Activated T-helper 2 cell treated with anti-CD3 and anti-CD28 coated beads, Interferon-gamma antibody, Interleukin-2, Interleukin-4, amounts not matched to agents 10 μg/mL and 5 μg/mL and 100 μg/mL, durations not matched to agents 14 hours and 24 hours and 36 hours (primary cell): ENCODE measurements at places on chromosomes 6 and 20.

- DNase-seq, result no peak
Observed at GRCh38 chr6:20589266-20589665, 55.0 kb downstream of the CDKAL1 start.

GRCh38 chr6:166008441-166009369 is 158.9 kb downstream of the TBXT start:
- DNase-seq, result no peak

GRCh38 chr6:121897337-121897760 is 461.9 kb downstream of the GJA1 start:
- no peak for DNase-seq

DNA sequence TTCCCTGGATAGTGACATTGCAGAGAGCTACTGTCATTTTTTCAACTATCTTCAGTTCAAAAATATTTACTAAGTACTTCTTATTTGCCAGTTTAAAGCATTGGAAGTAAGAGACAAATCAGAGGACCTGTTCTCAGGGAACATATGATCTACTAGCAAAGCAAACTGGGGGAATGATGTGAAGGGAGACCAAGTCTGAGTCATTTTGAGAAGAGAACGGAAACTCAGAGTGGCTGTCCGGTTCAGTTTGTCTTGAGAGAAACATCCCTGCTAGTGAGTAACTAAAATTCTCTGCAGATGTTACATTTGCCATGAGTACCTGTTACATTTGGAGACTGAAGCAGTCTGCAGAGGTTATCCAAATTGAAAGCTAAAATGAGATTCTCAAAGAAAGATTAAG is 118.3 kb downstream of the KCNQ5 start:
- no peak for DNase-seq

DNA sequence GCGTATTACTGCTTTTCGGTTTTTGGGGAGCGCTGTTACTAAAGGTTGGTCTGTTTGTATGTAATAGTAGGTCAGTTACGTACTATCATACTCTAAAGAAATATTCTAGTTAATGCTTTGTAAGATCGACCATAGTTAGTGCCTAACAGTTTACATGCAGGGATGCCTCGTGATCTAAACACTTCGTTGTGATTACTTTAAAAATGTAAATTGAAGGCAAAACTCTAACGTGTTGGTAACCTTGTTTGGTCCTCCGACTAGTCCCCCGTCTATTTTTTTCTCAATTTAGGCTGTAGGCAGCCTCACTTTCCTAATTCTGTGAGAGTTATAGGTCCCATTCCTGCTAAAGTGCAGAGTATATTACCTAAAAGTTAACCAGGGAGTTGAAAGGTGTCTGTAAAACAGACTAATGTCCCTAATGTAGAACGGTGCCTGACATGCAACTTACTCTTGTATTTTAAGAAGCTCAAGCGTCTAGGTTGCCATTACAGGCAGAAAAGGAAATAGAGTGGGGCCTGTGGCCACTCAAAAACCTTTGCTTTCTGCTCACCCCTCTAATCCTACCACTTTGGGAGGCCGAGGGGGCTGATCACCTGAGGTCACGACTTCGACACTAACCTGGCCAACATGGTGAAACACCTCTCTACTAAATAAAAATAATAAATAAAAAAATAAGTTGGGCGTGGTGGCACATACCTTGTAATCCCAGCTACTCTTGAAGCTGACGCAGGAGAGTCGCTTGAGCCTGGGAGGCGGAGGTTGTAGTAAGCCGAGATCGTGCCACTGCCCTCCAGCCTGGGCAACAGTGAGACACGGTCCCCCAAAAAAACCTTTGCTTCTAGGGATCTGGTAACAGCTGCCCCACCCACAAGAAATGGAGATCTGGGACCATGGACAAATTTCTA is 37.8 kb downstream of the HFE start:
- DNase-seq, result peak; percentile 37

- DNase-seq, result no peak
Observed at GRCh38 chr20:14543040-14543439, 205.6 kb upstream of the FLRT3 start.
